Stimulated activated CD8-positive, alpha-beta memory T cell treated with anti-CD3 and anti-CD28 coated beads, Interleukin-2, amount 100 ng/mL, for 48 hours (primary cell): ENCODE measurements at places on chromosomes 2 and 18.
A peak's percentile ranks its signal among the peaks of the same experiment; 100 is the strongest.

GRCh38 chr2:10457846-10458598, 9.9 kb upstream of the ODC1 start:
- DNase-seq = no peak

- no peak for DNase-seq
These were observed 94.5 kb downstream of the ACKR3 start for GRCh38 chr2:236664136-236664535.

DNA sequence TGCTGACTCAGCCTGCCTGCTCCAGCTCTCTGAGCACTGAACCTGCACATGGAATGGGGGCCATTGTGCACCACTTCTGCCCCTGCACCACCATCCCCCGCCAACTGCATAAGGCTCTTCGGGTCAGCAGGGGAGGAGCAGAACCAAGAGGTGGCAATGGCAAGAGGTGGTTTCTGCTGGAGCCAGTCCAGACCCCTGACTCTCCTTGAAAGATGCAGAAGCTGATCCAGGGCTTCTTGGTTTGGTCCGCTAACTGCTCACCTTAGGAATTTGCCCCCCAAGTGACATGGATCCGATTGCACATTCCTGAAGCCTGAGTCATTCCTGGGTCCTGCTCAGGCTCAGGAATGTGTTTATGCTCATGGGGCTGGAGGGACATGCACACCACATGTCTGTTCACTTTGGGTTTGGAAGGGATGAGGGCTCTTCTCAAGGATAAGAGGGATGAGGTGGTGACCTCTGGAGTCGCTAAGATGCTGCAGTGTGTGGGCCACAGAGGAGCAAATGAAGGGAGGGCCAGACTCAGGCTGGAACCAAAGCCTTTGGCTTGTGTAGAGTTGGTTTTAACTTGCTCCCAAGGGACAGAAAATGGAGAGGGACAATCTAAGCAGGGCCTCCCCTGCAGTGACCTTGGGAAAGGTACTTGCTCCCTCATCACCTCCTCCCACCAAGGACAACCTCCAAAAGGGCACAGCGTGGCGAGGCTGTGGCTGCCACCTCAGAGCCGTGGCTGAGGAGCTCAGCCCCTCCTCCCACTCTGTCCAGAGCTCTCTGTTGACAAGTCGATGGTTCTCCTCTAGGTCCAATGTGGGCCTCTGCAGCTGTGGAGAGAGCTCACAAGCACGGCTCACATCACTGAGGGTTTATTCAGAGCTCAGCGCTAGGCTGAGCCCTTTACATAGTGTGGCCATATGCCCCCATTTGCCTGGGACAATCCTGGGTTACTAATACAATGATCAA, 66.2 kb downstream of the HS1BP3 start:
- DNase-seq = no peak

DNA sequence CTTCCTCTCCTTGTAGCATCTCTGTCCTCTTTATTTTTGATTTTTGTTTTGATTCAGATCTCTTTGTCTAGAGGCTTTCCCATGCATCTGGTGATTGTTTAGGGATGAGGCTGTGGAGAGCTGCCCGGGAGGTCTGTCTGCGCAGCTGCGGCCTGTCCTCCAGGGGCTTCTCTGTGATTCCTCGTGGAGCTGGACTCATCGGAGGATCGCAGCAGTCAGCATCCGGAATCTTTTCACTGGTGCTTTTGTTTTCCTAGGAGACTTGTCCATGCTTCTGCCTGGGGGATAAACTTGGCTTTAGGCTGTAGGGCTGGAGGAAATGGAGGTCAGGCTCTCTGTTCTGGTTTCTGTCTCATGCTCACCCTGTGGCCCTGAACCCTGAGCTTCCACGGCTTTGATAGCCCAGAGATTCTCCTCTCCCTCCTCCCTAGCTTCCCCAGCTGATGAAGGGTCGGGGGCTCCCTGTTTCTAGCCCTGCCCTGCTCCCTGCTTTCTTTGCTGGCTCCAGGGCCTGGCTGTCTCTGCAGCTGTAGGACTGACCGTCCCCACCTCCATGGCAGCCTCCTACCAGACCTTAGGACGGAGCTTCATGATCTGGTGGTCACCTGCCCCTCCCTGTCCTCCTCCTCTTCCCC, 35.5 kb downstream of the ZNF532 start:
- DNase-seq = no peak

GRCh38 chr2:105868060-105868459, 123.3 kb downstream of the NCK2 start:
- no peak for DNase-seq

DNA sequence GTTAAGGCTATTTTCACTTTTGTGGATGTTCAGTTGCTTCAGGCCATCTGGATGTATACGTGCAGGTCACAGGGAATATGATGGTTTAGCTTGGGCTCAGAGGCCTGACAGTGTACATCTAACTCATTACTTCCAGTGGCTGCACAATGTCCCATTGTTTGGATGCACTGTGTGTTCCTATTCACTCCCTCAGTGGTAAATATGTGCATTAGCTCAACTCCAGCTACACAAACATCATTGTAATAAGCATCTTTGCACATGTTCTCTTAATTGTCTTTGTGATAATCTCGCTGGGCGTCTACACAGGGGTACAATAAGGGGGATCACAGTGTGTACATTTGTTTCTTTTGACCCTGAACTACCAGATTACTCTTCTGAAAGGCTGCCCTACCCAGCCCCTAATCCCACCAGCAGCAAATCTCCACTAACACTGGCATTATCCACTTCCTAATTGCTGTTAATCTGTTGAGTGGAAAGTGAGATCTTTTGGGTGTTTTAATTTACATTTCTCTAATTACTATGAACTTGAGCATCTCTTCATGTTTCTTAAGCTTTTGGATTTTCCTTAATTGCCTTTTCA, 56.1 kb upstream of the POLE4 start:
- no peak for DNase-seq

DNA sequence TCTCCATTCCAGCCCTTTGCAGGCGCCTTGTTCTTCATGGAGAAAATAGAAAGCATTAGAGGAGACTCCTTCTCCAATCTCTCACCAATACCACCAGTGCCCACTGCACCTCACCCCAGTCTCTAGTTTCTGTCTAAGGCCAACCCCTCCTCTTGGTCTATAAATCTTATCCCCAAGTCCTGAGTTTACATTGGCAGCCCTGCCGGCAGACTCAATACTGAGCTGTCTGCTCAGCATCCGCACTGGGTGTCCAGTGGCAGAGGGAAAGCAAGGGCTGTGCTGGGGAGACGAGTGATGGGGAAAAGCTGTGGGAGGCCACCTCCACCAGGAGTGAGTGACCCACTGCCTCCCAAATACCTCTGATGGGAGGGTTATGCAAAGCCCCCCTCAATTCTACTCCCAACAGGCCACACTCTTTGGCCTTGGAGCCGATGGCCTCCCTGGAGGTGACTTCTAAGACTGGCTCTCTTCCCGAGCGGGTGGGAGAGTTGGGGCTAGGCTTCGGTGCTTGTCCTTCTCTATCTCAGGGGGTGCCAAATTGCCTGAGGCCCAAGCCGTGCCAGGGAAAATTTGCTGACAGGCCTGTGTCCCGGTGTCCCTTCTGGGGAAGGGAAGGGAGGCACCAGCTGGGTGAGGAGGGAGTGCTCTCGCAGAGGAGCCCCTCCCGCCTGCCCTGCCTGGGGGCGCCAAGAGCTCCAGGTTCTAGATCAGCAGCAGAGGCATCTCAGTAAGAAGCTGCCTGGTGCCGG, 165.2 kb upstream of the MSH6 start:
- DNase-seq = no peak

DNA sequence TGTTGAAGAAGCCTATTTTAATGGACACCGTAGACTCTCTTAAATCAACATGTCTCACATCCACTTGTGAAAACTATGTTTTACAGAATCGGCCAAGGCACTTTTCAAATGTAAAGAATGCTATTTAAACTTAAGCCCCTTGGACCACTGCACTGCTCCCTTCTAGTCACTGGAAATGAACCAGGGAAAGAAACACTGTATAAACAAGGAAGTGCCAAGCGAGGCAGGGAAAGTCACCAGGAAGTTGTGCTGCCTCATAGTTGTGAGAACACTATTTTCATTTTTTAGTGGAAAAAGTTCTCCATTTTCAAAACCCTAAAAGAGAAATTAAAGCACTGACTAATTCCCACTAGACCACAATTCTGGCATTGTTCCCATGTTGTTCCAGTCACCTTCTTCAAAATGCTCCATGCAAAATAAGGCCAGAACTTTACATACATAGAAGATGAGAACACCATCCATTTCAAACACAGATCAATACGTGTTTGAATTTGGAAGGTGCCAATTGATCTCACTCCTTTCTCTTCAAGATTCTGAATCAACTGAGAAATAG, 13.5 kb downstream of the CCDC141 start:
- DNase-seq = no peak

GRCh38 chr2:169767243-169767888, 31.3 kb upstream of the SSB start:
- DNase-seq = peak; percentile 11
